ENCODE measurements at places on chromosomes 6 and 20.

DNA sequence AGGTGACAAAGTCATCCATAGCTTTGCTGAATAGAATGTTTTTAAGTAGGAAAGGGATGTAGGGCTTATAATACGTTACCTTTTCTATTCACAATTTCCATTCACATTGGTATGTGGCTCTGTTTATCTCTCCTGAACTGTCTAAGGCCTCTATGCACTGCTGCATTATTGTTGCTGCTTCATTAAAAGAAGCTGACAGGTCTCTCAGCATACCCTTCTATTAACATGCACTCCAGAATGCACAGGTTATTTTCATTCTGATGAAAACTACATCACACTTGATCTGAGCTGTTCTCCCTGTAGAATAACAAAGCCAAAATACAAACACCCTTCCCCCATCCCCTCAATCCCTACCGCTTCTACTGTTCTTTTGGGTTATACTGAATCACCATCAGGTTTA, 399.3 kb downstream of the TBC1D32 start:
- no peak for DNase-seq

GRCh38 chr6:71510057-71510713, 221.6 kb downstream of the OGFRL1 start:
- DNase-seq = no peak

GRCh38 chr6:43985329-43985728, 141.9 kb downstream of the MRPL14 start:
- DNase-seq = no peak

DNA sequence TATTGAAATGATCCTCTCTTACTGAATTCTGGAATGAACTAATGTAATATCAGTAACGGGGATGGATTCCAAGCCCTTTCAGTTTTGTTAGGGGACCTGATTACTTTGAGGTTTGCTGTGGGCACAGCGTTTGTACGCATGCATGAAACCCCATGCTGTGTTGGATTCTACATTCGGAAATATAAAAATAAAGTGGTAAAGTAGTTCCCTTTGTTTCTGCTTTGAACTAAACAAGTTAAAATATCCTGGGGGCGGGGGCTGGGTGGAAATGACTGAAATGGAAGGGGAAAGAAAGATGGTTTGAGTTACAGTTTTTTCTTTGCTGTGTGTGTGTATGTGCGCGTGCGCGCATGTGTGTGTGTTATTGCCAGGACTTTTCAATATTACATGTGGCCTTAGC, 196.5 kb upstream of the OPRM1 start:
- no peak for DNase-seq

DNA sequence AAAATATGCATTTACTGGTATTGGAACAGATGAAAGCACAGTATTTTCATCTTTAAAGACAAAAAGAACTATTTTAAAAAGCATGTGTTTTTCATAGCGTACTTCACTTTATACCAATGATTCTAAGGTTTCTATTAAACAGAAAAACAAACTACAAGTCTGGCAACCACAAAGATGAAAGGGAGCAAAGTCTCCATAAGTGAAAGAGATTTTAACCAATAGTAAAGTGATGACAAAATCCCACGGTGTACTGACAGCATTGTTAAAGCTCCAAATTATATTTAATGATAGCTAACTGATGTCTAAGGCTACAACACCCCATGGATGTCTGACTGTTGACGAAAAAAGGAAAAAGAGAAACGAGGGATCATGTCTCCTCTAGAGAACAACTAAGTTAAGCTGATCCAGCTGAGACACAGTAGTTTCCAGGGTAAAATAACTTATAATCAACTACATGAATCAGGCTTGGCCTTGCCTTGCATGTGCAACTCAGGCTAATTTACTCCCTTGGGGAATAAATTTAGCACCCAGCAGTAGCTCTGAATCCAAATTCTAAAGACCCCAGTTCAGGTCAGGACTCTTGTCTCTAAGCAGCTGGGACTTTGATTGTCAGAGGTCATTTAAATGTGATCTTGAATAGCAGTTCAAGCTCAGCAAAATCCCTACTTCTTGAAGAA, 56.0 kb upstream of the TAB2 start:
- no peak for DNase-seq

DNA sequence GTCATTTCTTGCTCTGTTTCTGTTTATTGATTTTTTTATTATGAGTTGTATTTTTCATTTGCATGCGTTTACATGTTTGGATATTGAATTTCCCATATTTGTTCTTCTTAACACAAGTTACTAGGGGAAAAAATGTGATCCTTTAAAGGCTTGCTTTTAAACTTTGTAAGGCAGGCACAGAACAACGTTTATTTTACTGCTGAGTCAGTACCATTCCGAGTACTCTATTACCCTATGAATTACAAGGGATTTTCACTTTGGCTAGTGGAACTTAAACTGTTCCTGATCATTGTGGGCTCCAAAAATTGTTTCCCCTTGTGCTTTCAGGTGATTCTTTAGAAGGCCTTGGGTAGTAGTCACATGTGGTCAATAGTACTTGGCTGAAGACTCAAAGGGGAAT, 28.5 kb downstream of the FAM162B start:
- DNase-seq = no peak

- no peak for DNase-seq
Observed at GRCh38 chr6:43669050-43669921, 18.3 kb downstream of the MRPS18A start.

DNA sequence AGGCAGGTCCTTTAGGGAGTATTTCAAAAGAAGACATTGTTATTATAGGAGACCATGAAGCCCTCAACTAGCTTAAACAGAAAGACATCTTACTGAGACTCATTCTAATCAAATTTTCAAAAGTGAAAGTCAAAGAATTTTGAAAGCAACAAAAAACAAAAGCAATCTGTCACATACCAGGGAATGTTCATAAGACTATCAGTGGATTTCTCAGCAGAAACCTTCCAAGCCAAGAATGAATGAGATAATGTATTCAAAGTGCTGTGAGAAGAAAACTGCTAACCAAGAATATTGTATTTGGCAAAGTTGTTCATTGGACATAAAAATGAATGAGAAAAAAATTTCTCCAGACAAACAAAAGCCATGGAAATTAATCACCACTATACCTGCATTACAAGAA, 48.2 kb upstream of the FUT9 start:
- no peak for DNase-seq

GRCh38 chr20:49398401-49399144, 83.9 kb downstream of the KCNB1 start:
- no peak for DNase-seq

GRCh38 chr20:59141818-59142581, 21.6 kb upstream of the ZNF831 start:
- no peak for DNase-seq

DNA sequence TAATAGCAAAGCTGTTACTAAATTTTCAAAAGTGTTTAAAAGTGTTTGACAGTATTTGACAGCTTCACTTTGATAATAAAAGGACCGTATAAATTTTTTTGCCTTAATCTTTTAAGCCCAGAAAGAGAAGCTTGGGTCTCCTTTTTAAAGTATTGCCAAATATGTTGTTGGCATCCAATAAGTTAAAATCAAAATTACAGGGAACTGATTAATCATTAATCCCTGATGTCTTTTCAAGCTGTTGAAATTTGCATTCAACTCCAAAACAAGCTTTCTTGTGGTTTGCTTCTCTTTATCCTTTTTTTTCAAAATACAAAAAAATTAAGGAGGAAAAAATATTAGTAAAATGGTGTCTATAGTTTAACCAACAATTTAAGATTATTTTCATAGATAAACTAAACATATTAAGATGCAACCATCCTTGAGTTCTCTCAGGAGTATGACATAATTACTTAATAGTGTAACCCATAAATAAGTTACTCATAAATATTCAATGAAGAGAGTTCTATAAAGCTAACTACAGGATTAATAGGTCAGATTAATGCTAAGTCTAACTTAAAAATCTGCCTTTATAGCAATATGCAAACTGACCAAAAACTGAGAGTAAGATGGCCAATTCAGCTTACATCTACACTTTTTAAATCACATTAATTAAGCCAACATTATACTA, 27.0 kb upstream of the CALHM6 start:
- no peak for DNase-seq

All from bone marrow (tissue), 2 donors.